ENCODE measurements at places on chromosomes 7 and 10. TPM values are rescaled to one million over a fixed set of nuclear protein-coding genes. Genes with fewer than 3 reads are reported as not detected.

The ITPRID1 gene
- not detected for total RNA-seq

The CRHR2 gene
- not detected for total RNA-seq

The UCMA gene
- total RNA-seq = not detected

The SFTPA2 gene
- total RNA-seq = not detected

The RPEL1 gene
- total RNA-seq = not detected

All from T-helper 2 cell treated with Interferon-gamma antibody and Interleukin-4, amounts not matched to agents 100 ng/mL and 5 ng/mL, for 36 hours (primary cell).